ENCODE measurements at places on chromosomes 1 and 21.

GRCh38 chr1:35587736-35588135 is 14.6 kb downstream of the TFAP2E start:
- no peaks in the 10 kb centered on the region for H3K36me3 ChIP-seq
- no peaks in the 10 kb centered on the region for H3K4me1 ChIP-seq
- DNase-seq: no peak
- no peak overlapping the region for H3K4me3 ChIP-seq

- no peaks in the 10 kb centered on the region for H3K36me3 ChIP-seq
- no peak for DNase-seq
- no peaks in the 10 kb centered on the region for H3K4me1 ChIP-seq
- no peak overlapping the region for H3K4me3 ChIP-seq
Observed at GRCh38 chr1:99627615-99628014, 18.3 kb upstream of the PALMD start.

GRCh38 chr1:25618433-25618808 is 1.8 kb downstream of the MAN1C1 start:
- peaks cover 19% of the 10 kb centered on the region for H3K4me1 ChIP-seq

- no peaks in the 10 kb centered on the region for H3K36me3 ChIP-seq
- no peak overlapping the region for H3K27ac ChIP-seq
- H3K4me1 ChIP-seq: no peaks in the 10 kb centered on the region
- no peaks in the 10 kb centered on the region for H3K27me3 ChIP-seq
- H3K4me3 ChIP-seq: no peak overlapping the region
Observed at GRCh38 chr1:6097117-6097595, 51.5 kb downstream of the KCNAB2 start.

GRCh38 chr1:65198096-65198495 is 50.1 kb downstream of the AK4 start:
- H3K4me1 ChIP-seq: peaks cover 7% of the 10 kb centered on the region
- no peak overlapping the region for H3K27ac ChIP-seq
- no peak for DNase-seq
- H3K36me3 ChIP-seq: no peaks in the 10 kb centered on the region

DNA sequence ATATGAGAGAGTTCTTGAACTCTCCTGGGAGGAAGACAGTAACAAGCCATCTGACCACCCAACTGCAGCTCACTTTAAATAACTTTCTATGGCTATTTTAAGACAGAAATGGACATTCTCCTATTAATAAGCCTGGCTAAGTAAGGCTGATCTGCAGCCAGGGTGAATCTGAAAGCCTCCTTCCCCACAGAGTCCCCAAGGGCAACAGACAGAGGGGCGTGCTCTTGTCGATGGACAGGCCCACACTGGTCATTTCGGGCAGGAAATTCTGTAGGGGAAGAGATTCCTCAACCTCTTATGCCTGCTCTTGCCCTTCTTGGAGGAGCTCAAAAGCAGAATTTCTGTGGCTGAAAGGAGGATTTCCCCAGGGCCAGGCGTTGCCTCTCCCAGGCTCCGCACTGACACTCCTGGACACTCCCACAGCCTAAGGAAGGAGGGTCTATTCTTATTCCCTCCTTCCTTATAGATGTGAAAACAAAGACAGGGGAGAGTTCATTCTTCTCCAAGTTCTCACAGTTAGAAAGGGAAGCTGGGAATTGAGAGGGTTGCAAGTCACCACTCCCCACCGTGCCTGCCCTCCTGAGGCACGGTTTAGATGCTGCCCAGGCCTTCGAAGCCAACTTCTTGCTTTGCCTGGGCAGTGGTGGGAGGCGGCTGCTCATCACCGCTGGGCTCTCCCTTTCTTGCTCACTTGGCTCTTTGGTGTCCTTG is 17.9 kb upstream of the KANK4 start:
- DNase-seq: no peak
- no peaks in the 10 kb centered on the region for H3K36me3 ChIP-seq
- H3K4me3 ChIP-seq: no peak overlapping the region
- H3K27ac ChIP-seq: no peak overlapping the region
- no peaks in the 10 kb centered on the region for H3K27me3 ChIP-seq

- H3K27ac ChIP-seq: no peak overlapping the region
- no peaks in the 10 kb centered on the region for H3K27me3 ChIP-seq
- no peaks in the 10 kb centered on the region for H3K4me1 ChIP-seq
- H3K4me3 ChIP-seq: no peak overlapping the region
Observed at GRCh38 chr1:23751050-23751814, 8.0 kb downstream of the ELOA start.

Measured in ascending aorta (tissue), 2 donors.